ENCODE measurements at places on chromosomes 12 and 14. TPM values are rescaled to one million over a fixed set of nuclear protein-coding genes. Genes with fewer than 3 reads are reported as not detected.

Gene KTN1
- 175 TPM for total RNA-seq

Gene RTRAF
- 166 TPM for total RNA-seq

Gene OVCH1
- total RNA-seq: 0.37 TPM

Gene PDZRN4
- total RNA-seq: 11.5 TPM

Gene ASPG
- 2.2 TPM for total RNA-seq

Gene TRHDE
- 21.4 TPM for total RNA-seq

Gene APOLD1
- total RNA-seq: 27.0 TPM

GRCh38 chr12:85575120-85576096 is 260.8 kb downstream of the RASSF9 start:
- DNase-seq: no peak

- DNase-seq: no peak
These were observed 65.0 kb downstream of the GCH1 start for GRCh38 chr14:54837508-54838149.

GRCh38 chr14:28626780-28627179 is 139.8 kb upstream of the FOXG1 start:
- no peak for DNase-seq

DNA sequence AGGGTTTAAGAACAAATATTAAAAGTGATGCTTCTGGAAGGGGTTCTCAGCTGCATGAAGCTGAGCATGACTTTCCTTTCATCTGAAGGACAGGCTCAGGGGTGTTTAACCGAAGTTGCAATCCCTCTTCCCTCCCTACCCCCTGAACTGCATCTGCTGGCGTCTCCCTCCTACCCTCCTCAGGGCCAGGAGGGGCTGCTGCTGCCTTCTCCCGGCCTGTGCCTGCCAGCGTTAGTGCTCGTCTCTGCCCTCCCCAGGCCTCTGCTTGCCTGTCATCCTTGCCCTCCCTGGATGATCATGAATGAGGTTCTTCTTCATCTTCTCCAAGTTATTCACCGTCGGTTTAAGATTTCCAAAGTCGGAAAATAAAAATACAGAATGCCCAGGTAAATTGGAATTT is 12.2 kb downstream of the SMOC1 start:
- DNase-seq: no peak

DNA sequence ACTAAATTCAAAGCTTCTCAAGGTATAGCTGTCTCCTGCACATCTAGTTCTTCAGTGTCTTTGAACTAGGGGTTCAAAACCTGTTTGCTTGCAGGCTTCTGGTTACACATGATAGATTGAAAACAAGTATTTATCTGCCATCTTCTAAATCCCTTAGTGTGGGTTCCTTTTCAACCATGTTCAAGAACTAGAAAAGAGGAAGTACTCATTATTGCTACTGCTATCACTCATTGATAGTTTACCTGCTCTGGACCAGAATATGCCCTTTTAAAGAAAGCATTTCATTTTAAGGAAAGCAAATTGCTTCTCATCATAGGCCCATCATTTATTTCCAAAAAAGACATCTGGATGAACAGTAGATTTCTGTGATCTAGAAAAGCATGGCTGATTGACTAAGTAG is 37.1 kb upstream of the VSX2 start:
- no peak for DNase-seq

DNA sequence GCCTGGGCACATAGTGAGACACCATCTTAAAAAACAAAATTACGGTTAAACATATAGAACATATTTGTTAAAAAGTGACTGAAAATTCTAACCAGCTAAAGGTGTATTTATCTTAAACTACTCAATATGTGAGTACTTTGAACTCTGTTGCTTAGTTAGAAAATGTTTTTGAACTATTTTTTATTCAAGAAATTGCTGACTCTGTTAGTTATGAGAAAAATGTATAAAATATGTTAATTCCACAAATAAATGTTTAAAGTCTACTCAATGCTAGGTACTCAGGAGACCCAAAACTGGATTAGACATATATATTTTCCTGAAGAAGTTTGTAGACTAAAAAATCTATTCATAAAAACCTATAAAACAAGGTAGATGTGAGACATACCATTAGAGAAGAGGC is 23.0 kb upstream of the GPR33 start:
- DNase-seq: no peak

DNA sequence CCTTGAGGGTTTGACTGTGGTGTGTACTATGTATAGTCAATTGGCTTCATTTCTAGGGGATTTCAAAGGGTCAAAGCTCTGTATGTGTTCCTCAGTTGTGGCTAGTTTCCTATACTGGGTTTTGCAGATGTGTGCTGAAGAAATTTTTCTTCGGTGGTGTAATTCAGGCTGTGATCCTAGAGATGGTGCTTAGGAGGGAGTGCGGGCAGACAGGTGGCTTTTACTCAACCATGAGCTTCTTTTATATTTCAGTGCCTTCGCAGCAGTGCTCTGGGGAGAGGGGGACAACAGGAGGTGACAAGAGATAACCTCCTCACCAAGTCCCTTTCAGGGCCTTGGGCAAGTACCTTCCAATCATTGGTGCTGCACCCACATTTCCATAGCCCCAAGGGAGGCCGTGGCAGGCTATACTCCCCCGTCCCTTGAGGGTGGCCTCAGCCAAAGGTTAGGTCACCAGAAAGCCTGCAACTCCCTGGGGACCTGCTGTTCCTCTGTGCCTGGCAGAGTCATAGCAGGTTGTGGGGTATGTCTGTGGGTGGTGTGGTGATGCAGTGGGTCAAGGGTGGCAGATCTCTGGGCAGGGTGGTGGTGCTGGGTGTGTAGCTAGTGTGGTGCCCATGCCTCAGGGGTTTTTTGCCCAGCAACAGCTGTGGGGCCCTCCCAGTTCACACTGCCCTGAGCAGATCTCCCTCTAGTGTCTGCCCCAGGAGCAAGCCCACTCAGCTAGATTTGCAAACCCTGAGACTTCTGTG is 37.0 kb upstream of the TMX1 start:
- DNase-seq: no peak

DNA sequence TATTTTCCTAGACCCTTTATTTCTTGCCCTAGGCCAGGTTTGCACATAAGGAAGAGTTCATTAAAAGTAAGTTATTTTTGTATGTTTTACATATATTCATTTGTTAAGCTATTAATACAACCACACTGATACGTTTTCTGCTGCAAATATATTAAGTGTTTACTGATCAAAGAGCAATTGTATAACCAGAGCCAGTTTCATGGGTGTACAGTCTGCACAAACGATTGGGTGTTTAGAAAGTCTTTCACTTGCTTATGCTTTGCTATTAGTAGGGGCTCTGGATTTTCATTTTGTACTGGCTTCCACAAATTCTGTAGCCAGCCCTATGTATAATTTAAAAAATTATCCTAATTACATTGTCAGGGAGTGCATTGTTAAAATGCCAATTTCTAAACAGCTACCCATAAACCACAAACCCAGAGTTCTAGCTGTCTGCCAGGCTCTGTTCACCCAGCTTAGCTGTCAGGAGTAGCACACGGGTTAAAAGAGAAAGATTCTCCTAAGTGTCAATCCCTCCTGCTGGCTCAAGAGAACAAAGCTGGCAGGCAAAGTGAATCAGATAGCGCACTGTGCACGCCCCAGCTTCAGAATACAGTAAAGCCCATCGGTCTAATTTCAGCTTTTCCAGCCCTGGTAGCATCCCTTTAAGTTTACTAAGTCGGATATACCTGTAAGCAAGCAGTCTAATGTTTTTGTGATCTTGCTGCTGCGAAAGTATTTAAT is 151.0 kb upstream of the LMO3 start:
- no peak for DNase-seq

DNA sequence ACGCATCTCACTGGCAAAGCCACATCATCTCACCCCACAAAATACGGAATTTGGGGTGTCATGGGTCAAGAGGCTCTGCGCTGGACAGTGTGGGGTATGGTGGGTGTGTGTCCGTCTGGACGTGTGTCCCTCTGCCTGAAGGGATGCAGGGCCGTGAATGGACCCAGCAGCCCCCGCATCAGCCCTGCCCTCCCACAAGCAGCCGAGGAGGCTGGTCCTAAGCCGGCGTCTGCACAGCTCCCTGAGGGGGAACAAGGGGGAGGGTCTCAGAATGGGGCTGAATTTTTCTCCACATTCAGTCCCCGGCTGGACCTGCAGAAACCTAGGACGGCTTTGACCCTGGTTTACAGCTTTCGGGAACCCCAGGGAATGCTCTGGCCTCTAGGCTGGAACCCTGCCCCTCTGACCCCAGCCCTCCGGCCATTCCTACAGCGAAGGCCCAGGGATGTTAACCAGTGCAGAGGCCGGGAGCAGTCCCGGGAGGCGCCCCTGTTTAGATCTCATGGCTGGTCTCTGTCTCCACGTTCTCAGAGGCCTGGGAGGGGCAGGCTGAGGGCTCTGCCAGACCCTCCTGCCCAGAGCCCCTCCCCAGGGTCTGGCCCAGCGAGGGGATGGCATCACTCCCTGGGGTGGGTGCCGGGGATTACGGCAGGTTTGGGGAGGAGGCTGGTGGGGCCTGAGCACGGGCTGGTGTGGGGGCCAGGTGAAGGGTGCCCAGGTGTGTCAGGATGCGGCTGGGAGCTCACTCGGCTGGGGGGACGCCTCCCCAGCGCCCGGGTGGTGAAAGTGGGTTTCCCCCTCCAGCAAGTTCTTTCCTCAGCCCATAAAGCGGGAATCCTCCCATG is 156.5 kb upstream of the C14orf180 start:
- no peak for DNase-seq

DNA sequence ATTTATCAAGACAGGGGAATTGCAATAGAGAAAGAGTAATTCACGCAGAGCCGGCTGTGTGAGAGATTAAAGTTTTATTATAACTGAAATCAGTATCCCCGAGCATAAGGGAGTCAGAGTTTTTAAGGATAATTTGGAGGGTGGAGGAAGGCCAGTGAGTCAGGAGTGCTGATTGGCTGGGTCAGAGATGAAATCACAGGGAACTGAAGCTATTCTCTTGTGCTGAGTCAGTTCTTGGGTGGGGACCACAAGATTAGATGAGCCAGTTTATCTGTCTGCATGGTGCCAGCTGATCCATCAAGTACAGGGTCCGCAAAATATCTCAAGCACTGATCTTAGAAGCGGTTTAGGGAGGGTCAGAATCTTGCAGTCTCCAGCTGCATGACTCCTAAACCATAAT is 96.6 kb downstream of the CCDC60 start:
- DNase-seq: no peak

GRCh38 chr14:68394764-68395143 is 398.1 kb downstream of the ZFP36L1 start:
- DNase-seq: no peak

- DNase-seq: no peak
These were observed 33.7 kb upstream of the SELPLG start for GRCh38 chr12:108667349-108667748.

GRCh38 chr12:68559246-68559645 is 51.5 kb upstream of the RAP1B start:
- no peak for DNase-seq

GRCh38 chr12:97308576-97309198 is 153.9 kb upstream of the RMST start:
- DNase-seq: no peak

- no peak for DNase-seq
These were observed 494 bp downstream of the TMTC3 start for GRCh38 chr12:88142610-88142991.

DNA sequence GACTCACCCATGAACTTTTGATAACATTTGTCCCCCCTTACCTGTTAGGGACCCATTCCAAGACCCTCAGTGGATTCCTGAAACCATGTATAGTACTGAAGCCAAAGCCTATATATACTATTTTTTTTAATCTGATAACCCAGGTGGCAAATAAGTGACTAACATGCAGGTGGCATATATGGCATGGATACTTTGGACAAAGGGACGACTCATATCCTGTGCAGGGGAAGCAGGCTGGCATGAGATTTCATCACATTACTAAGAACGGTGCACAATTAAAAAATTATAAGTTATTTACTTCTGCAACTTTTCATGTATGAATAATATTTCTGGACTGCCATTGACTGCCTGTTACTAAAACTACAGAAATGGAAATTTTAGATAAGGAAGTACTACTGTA is 880.1 kb upstream of the FBXO33 start:
- DNase-seq: no peak

DNA sequence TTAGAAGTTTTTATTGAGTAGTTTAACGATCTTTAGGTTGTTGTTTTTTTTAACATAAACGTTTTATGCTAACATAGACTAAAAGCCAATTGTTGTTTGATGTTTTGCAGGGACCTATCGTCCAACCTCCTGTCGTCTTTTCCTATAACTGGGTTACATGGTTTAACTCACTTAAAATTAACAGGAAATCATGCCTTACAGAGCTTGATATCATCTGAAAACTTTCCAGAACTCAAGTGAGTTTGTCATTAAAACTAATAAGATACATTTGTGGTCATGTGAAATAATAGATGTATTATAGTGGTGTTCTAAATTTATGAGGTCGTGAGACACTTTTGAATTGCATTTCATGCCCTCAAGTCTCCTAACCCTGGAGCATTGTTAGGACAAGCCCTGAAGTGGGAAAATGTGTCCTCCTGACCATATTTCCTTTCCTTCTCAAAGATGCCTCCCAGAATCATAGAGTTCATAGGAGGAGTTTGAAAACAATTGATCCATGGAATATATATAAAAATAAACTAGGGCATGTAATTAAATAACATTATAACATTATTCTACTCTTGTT is 84.9 kb downstream of the ZFC3H1 start:
- DNase-seq: no peak

DNA sequence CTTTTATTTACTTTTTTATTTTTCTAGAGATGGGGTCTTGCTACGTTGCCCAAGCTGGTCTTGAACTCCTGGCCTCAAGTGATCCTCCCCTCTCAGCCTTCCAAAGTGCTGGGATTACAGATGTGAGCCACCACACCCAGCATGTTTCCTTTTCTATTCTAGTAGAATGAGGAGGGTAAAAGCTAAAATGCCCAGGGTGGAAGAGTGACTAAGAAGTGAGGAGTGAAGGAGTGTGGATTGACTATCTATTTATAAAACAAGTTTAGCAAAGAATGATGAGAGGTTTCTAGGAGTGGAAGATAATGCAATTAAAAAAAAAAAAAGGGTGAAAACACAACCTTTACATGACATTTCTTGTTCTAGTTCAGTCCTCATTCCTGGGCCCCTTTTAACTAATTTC is 29.8 kb upstream of the PKP2 start:
- DNase-seq: no peak

DNA sequence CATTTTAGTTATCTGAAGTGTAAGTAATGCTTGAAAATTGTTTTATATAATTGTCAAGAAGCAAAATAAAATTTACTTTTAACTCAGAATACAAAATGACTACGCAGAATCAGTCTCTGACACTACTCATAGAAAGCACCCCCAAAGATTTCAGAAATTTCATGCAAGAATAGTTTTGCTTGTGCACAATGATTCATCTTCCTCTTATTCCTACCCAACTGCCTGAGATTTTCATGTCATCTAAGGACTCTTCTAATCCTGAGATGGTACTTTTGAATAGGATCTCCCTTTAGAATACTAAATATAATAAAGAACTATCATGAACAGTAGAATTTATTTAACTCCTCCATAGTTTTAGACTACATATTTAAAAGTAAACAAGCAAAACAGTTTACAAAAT is 485.3 kb upstream of the MGAT4C start:
- no peak for DNase-seq

All from urinary bladder (tissue), 4 donors.